ENCODE measurements at places on chromosomes 5 and 9.

GRCh38 chr5:39447968-39448367 is 23.2 kb upstream of the DAB2 start:
- DNase-seq, result no peak

- no peak for DNase-seq
These were observed 168.3 kb upstream of the DMAC1 start for GRCh38 chr9:7967851-7968250.

DNA sequence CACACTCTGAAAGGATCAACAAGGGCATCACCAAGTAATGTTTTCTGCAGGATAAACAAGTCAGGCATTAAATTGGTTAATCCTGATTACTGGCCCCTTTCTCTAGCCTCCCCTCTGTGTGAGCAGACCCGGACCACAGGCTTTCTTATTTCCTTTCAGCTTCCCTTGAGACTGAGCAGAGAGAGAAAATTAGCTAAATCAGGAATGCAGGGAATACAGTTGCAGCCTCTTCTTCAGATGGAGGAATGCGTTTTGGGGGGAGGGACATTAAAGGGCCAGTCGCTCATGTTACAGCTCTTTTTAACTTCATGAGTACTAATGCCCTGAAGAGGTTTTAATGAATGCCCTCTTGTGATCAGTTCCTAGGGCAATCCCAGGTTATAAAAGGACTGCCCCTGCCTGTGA is 19.8 kb downstream of the PCDHAC2 start:
- DNase-seq, result no peak

GRCh38 chr9:76451234-76451633 is 7.7 kb upstream of the GCNT1 start:
- DNase-seq, result no peak

DNA sequence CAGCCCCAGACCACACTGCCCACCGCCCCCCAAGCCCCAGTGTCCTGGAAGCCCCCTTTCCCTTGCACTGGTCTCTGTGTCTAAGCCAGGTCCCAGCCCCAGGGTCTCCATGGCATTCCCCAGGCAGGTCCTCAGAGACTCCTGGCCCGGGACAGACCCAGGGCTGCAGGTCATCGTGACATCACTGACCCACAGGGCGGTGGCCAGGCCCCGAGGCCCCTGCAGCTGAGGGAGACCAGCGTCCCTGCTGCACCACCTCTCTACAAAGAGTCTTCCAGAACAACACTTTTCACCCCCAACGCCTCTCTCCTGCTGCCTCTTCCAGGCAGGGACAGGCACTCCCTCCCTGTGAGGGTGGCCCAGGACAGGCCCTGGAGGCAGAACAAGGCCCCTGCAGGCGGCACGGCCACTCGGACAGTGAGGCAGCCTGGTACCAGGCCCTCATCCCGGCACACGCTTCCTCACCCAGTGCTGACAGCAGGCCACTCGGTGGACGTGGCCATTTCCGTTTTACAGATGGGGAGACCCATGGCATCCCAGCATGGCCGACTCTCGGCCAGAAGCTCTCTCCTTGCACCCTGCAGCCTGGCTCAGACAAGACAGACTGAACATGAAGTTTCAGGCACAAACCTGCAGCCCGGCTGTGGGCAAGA is 136.4 kb downstream of the ADAMTS2 start:
- no peak for DNase-seq

GRCh38 chr5:135436951-135437418 is 10.2 kb downstream of the DCANP1 start:
- DNase-seq, result no peak

GRCh38 chr9:111916234-111916645 is 19.6 kb downstream of the UGCG start:
- no peak for DNase-seq

DNA sequence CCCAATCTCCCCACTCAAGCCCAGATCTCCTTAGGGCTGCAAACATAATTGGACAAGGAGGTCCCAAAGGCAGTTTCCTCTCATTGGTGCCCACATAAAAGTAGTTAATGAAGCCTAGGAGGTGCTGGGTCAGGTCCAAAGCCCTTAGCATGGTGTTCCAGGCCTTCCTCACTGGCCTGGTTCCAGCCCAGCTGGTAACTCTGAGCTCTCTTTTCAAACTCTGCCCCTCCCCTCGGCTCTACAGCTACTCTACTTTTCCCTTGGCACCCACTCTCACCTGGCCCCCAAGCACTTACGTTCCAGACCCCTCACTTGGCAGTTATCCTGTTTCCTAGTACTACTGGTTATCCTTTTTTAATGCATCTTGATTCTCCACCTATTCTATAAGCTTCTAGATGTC is 9.9 kb downstream of the SEPTIN8 start:
- DNase-seq, result peak; percentile 49

- DNase-seq, result peak; percentile 73
These were observed 48.3 kb downstream of the EHMT1 start for GRCh38 chr9:137666955-137667670.

GRCh38 chr9:91302831-91303230 is 58.9 kb downstream of the AUH start:
- DNase-seq, result peak; percentile 16

- DNase-seq, result no peak
These were observed 88.3 kb downstream of the USP20 start for GRCh38 chr9:129923589-129923988.

DNA sequence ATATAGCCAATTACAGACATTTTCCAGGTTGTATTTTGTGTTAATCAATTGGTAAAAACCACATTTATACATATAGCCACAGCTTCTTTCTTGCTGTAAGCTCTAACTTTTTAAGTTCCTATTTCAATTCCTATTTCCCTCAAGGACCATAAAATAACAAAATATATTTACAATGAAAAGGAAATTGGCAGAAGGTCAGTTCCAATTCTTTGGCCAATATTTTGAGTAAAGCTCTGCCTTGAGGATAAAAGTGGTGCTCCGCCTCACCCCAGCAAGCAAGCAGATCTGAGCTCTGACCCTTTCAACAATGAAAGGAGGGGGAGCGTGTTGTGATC is 203.4 kb upstream of the RASEF start:
- DNase-seq, result no peak

- peak; percentile 48 for DNase-seq
These were observed 98.9 kb downstream of the CSNK1G3 start for GRCh38 chr5:123610665-123611405.

DNA sequence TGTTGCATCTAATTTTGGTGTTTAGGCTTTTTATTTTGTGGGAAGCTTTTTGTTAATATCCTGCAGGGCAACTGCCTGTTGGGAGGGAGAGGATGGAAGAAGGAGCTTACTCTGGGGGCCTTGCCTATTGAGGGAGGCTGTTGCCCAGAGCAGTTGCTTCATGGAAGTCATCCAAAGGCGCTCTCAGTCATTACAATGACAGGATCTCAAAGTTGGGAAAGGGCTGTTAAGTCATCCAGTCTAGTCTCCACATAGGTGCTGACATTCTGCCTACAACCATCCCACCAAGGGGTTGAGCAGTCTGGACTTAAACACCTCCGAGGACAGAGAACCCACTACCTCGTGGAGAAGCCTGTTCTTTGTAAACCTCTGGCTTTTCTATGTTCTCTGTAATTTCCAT is 13.2 kb downstream of the SAP30L start:
- no peak for DNase-seq

DNA sequence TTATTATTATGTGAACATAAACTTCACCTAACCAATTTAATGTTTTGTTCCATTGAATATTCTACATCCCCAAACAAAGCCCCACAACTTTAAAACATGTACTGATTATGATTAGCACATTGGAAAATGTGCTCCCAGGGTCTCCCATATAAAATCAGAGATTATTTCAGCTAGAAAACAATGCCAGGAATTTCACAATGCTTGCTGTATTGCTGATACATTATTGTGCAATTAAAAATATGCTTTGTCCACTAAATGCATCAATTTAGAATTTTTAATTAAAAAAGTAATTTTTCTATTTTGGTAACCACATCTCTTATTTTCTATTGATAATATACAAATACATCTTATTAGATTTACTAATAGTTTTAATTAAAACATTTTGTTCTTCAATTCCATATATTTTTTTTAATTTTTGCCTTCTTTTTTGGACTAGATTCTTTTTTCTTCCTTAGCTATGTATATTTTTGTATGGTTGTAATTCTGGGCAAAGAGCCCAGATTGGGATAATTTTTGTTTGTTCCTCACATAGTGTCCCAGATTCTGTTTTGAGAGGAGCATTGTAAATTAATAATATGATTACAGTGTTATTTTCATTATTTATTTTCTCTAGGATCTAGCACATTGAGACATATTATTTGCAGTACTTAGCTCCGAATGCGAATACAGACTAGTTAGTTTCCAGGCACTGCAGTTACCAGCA is 241.5 kb upstream of the CDH18 start:
- no peak for DNase-seq

DNA sequence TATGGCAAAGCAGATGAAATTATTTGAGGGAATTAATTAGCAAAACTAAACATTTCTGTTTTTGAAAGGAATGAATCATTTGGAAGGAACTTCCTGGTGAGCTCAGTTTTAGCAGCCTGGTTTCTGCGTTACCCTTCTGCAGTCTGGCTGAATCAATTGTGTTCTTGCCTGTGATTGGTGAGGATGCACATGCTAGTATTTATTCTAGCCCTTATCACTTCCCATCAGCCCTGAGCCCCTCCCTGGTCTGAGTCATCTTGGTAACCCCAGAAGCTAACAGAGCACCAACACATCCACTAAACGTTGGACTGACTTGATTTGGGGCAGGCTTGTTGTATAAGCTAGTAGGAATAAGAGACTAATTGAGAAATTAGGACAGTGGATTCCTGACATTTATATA is 6.6 kb downstream of the TJP2 start:
- peak; percentile 39 for DNase-seq

DNA sequence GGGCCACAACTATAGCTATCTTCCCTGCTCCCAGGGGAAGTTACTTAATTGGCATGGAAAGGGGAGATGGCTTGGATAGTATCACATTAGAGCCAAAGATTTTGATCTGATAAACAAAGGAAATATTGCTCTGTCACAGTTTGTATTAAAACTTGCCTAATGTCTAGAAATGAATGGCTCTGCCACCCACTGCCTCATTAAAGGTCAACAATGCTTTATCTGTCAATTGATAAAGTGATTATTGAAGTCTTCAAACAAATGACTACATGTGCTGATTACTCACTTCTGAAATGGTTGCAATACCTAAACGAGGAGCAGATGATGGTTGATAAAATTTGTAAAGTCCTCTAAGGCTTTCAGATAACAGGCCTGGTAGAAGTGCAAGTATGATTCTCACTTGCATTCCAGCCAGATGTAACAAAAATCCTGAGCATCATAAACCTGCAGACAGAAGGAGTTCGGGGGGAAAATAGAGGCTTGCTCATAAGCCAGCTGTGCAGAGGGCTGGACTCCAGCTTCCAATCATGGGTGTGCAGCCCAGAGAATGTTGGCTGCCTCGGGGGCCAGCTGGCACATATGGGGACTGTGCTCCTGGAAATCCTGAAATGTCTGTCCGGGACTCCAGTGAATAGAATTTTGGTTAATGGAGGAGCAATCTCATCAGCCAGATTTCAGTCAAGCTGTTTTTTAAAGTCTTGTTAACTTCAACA is 200.5 kb upstream of the SLC27A6 start:
- DNase-seq, result no peak

DNA sequence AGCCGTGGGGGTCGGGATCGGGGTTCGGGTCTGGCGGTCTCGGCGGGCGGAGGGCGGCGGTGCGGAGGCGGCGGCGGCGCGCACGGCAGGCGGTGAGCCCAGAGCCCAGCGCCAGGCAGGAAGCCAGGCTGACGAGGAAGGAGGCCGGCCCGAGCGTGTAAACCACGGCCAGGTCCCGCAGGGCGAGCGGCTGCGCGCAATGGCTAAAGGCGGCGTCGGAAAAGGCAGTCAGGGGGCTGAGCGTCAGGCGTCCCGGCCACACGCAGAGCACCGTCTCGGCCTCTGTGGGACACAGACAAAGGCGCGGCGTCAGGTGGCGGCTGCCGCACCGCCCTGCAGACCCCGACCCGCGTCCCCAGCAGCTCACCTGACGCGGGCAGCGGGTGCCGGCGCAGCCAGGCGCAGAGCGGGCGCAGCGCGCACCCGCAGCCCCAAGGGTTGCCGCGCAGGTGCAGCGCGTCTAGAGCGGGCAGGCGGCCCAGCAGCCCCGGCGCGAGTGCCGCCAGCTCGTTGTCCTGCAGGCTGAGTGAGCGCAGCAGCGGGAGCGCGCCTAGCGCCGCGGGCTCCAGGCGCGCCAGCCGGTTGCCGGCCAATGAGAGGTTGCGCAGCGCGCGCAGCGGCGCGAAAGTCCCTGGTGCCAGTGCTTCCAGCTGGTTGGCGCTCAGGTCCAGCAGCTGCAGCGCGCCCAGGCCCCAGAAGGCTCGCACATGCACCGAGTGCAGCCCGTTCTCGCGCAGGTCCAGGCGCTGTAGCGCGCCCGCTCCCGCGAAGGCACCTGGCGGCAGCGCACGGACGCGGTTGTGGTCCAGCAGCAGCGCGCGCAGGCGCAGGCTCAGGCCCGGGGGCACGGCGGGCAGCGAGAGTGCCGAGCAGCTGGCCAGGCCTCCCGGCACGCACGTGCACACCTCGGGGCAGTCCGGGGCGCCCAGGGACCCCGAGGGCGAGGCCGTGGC is 671 bp downstream of the LRRC26 start:
- DNase-seq, result peak; percentile 78

DNA sequence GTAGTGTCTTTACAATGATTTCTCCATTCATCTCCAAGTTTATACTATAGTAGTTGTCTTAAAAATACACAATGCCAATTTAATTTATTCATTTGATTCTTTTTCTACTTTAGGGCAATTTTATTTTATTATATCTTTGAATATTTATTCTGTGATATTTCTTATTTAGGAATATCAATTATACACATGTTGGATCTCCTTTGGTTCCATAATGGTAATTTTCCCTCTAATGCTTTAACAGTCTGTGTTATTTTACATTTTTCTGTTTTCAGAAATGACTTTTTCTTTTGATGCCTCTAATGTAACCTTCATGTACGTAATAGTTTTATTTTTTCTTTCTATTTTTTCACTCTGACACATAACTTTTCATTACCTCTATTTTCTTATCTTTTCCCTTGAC is 153.0 kb downstream of the CSNK1G3 start:
- no peak for DNase-seq

DNA sequence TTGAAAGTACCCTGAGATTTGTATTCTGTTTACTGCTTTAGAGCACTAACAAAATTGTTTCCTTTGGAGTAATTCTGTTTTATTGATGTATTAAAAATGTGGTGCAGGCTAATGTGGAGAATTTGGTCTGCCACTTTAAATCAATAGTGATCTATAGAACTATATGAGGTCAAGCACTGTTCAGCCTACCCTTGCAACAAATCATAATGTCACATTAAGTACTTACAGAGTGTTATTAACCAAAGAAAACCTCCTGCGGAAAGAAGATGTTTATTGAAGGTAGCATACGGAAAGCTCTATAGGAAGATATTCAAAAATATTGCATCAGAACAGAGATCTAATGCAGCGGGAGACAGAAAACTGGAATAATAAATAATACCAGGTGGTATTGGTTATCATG is 865.0 kb upstream of the TYRP1 start:
- DNase-seq, result no peak

DNA sequence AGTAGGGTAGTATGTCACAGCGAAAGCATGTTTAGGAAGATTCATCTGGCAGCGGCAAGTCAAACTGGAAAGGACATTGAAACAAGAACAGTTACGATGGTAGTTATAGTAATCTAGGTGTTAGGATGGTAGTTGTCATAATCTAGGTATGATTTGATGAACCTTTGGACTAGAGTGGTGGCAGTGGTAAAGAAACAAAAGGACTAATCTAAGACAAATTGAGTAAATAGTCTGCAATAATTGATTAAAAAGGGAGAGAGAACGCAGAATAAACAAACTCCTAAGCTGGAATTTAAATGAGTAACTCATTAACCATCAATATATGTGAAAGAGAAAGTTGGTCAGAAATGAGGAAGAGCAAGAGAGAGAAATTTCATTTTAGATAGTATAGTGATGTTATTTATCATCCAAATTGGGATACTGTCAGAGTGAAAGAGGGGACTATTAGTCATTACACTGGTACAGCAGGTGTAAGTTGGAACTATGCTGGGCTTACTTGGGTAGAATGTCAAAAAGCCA is 56.8 kb downstream of the MTREX start:
- DNase-seq, result no peak

All from NCI-H2029 (cell line).